ENCODE measurements at places on chromosomes 6 and 20.

DNA sequence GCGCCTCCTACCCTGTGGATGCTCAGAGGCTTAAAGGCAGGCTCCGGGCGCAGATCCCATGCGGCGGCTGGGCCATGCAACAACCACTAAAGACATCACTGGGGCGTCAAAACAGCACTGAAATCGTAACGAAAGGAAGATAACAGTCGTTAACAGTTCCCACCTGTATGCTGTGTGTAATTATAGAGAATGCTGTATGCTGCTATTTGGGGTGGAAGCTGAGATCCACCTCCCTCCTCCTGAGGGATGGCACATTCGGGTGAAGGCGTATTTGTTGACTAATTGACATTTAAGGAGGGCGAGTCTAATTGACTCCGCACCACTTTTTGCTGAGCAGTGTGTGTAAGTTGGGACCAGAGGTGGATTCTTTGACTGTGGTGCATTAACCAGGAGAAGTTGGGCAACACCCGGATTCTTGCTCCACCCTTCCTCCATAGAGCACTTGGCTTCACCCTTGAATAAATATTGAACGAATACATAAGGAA, 687 bp downstream of the SLC35A1 start:
- DNase-seq, result no peak

DNA sequence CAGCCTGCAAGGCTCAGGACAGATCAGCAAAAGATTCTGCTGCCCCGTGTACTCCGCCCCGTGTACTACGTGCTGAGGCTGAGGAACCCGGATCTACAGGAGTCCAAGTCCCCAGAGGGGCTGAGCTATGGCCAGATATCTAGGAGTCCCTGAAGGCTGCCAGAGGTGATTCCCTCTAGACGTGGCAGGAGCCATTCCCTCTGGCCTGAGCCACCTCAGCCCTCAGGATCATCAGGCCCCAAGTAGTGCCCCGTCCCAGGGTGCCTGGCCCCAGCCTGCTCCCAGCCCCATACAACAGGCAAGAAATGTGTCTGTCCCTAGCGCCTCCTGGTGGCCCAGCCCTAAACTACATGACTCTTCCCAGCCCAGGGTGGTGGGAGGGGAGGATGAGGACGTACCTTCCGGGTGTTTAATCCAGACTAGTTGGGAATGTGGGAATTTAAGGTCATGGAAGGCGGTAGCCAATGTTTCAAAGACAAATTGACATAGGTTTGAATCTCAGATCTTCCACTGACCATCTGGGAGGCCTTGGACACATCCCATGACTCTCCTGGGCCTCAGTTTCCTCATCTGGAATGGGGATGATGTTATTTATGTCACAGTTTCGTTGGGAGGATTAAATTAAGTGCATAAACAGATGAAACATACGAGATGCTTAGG, 49.4 kb upstream of the PTPN1 start:
- DNase-seq, result peak; percentile 18

GRCh38 chr6:143264986-143265764, 185.3 kb downstream of the ADAT2 start:
- DNase-seq, result no peak

DNA sequence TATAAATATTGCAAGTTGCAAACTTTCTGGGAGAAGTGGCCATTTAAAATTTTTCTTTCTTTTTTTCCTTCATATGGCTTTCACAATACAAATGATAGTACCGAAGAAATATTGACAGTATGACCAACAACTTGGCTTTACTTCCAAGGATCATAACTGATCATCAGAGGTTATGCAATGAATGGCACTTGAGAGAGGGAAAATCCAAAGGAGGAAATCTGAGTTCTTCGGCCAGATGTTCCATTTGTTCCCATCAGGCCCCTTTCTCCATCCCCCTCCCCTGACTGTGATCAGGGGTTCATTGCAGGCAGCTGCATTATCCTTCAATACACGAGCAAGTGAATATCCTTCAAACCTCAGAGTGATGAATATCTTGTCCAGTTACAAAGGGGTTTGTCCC, 130.0 kb upstream of the UST start:
- DNase-seq, result no peak

DNA sequence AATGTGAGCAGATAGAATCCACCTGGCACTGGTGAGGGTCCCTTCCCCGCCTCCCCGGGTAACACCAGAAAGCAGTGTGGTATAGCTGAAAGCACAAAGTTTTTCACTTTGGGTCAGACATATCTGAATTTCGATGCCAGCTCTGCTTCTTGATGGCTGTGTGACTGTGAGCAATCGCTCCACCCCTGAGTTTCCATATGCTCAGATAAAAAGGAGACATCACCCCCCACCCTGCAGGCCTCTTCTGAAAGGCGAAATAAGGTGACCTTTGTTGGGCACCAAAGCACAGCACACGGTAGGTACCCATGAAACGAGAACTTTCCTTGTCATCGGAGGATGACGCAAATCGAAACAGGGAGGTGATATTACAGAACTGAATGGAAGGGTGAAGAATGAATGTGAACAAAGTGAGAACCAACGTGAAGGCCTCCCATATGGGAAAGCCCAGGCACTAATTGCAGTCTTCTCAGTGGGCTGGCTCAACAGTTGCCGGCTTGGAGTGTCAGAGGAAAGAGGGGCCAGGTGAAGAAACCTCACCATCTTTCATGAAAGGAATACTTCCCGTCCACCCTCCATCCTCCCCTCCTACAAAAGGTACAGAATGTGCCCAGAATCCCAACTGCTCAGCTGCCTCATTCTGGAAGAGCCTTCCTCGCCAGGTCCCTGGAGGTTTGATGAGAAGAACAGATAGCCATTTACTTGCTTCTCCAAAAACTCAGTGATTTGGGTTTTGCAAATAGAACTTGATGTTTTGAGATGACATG, 61.8 kb downstream of the NFATC2 start:
- no peak for DNase-seq

- DNase-seq, result no peak
These were observed 6.2 kb downstream of the LMBRD1 start for GRCh38 chr6:69790629-69791028.

DNA sequence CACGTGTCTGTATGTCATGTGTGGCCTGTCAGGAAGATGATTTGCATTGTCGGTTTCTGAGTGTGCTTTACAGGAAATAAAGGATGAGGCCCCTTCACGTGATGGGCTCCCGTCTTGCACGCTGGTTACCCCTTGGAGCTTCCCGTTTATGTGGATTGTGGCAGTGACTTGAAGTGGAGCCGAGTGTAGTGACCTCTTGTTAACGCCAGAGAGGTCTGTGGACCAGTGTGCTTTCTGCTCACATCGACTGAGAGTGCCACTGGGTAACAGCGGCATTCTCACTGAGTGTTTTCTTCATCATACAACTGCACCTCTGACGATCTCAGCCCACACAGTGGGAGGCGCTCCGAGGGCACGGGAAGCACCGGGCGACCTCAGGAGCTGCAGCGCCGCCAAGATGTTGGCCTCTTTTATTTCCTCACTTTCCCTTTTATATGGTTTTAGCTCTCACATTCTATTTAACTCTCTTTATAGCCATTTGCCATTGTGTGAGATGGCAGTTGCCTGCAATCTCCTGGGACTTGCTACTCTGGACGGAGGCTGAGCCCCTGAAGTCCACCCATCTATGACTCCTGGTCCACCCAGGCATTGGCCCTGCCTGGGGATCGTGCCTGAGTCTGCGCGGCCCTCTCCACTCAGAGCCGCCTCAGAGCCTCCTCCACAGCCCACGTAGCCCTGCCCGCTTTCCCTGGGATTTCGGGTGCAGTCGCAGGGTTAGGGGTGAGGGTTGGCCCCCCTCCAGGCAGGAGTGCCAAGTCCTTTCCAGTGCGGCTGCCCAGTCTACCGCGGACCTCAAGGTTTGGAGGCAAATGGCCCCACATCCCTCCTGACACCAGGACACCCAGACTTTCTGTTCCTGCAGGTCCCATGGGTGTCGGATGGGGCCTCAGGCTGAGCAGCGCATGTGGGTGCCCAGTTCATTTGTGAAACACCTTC, 238.9 kb downstream of the ERMARD start:
- DNase-seq, result no peak

GRCh38 chr6:14417377-14417776, 299.8 kb downstream of the CD83 start:
- DNase-seq, result no peak

DNA sequence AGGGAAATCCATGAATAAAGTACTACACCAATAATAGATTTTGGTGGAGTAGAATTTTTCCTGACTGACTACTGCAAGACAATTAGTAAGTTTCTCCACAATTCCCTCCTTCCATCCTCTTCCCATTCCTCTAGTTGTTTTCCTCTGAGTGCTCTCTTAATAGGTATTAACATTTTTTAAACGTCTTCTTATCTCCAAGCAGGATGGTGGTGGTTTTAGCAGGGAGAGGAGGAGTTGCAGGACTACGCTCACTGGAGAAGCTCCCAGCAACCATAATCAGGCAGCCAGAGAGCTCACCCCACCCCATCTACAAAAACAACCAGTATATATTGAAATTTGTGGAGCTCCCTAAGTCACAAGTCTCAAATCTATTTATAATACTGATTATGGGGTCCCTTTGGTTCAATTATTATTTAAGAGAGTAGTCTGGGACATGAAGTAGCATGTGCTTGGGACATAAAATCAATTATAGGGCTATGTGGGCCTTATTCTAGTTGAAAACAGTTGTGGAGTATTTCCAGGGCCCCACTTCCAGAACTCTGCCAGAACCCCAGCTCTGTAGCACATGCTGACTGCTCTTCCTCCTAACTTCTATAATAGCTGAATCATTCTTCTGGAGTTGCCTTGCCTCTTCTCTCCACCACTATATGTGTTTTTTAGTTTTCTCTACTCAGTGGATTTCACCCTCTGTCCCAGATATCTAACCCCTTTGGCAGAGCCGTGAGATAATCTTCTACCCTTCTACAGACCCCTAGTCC, 49.8 kb downstream of the MYB start:
- no peak for DNase-seq

GRCh38 chr6:57328074-57328473, 10.6 kb downstream of the PRIM2 start:
- no peak for DNase-seq

- DNase-seq, result peak; percentile 42
These were observed 405 bp upstream of the RNF182 start for GRCh38 chr6:13924146-13924948.

DNA sequence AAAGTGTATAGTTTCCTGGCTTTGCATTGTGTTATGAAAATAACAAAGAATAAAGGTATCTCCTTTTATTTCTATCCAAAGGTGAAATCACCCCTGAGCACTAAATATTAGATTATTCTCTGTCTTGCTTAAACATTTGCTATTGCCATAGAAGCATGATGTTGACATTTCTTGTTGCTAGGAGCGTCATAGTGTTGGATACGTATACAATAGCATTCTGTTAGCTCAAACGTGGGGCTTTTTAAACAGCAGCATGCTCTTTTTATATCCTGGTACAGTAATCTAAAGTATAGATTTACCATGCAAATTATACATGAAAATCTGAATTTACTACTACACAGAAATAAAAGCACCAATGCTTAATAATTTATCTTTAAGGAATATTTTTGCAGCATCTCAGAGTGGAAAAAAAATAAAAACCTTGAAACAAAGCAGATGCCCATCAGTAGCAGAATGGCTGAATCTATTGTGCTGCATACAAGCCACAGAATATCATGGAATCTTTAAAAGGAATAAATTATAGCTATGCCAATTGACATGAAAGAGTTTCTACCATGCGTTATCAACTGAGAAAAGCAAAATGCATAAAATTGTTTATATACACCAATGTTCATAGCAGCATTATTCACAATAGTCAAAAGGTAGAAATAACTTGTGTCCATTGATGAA, 9.6 kb upstream of the HSF2 start:
- no peak for DNase-seq

GRCh38 chr6:2641044-2641725, 109.5 kb downstream of the MYLK4 start:
- no peak for DNase-seq

- DNase-seq, result no peak
These were observed 67.9 kb downstream of the ARMC2 start for GRCh38 chr6:108916026-108916686.

- DNase-seq, result no peak
These were observed 103.4 kb downstream of the SCML4 start for GRCh38 chr6:107720717-107721116.

- DNase-seq, result no peak
These were observed 3.2 kb downstream of the ZMYND8 start for GRCh38 chr20:47353239-47353691.

DNA sequence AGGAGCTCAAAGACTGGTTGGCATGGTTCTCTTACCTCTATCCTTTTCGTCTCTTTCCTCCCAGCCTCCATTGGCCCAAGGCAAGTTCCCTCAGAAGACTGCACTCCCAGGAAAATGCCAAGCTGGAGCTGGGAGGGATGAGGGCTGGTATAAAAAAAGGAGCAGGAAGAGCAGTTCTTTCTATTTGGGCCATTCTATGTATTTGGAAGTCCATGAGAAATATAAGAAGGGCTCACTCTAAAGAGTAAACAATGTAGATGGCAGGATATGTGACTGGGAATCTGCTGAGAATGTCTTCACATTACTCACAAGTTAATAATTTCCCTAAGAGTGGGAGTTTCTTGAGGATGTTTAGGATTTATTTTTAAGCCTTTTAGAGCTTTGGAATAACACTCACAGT, 36.6 kb upstream of the ADTRP start:
- no peak for DNase-seq

DNA sequence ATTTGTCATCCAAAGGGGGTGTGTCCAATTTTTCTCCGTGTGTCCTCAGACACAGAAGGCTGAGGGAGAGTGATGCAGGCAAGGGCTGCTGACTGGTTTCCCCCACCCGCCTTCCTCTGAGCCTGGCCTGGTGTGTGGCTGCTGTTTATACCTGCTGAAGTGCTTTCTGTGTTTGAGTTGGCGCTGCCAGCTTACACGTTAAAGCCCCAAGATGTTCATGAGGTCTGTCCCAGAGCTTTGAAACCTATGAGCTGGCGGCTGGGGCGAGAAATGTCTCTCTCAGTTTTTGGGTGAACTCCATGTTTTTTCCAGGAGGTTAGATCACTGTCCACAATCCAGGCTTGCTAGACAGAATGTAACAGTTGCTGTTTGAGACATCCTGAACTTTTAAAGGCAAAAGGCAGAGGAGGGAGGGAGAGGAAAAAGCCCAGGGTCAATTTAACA, 69.0 kb upstream of the CCN2 start:
- no peak for DNase-seq

DNA sequence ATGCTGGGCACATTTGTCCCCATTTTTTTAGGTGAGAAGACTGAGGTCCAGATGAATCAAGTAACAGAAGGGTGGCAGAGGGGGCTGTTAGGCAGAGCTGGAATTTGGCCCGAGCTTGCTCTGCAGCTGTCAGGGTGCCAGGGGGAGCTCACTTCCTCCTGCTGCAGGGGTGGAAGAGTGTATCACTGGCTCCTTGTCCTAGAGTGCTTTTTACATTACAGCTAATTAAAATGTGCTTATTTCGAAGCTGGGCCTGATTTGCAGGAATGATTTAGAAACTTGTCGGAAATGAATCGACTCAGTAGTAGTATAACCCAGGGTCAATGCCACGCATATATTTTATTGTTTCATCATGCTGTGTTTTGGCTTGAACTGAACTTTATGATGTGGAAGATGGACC, 11.1 kb downstream of the TOX2 start:
- no peak for DNase-seq

GRCh38 chr6:73388800-73389512, 5.7 kb upstream of the DDX43 start:
- DNase-seq, result no peak
